ENCODE measurements at places on chromosomes 2 and 18.

- no peak for DNase-seq
Observed at GRCh38 chr2:162282765-162283425, 35.6 kb downstream of the IFIH1 start.

- no peak for DNase-seq
Observed at GRCh38 chr2:128310094-128310716, 8.5 kb downstream of the HS6ST1 start.

DNA sequence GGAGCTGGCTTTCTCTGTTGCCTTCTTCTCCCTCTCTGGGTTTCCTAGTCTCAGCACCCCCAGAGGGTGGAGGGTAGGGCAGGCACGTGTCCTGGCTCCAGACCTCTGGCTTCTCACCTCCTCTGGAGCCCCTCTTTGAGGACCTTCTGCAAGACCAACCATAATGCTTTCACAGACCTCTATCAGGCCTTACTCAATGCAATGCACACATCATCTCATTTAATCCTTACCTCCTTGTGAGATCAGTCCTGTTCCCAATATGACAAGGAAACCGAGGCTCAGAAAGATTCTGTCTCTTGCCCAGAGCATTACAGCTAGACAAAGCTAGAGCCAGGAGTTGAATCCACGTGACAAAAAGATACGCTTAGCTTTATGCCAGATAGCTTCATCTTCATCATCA lies 8.2 kb downstream of the ATOH8 start:
- DNase-seq = no peak

DNA sequence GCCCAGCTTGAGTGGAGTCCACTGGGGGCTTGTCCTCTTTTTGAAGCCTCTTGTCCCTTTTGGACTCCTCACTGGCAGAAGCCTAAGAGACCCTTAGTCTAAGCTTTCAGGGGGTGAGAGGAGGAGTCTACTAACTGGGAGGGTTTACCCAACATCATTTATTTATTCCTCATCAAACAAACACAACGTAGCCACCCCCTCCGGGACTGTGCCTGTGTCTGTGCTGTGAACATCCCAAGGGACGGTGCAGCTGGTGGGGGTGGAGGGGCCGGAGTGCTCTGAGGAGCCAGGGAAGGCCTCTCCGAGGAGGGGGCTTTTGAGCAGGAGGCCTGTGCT lies 42.7 kb upstream of the TAF1B start:
- no peak for DNase-seq

DNA sequence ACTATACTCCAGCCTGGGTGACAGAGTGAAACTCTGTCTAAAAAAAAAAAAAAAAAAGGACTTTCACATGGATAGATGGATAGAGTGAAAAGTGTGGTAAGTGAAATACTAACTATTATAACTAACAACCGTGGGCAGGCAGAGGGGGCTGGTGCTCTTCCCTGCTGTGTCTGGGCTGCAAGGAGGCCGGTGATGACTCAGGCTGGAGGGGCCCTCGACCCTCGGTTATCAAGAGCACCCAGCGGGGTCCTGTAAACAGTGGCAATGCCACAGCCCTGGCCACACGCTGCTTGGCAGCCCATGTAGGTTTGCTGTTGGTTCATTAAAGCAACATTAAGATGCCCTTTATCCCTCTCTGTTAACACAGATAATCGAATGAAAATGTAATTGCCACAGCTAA lies 184.8 kb upstream of the RAB12 start:
- DNase-seq = no peak

- no peak for DNase-seq
Observed at GRCh38 chr2:20205915-20206524, 18.9 kb downstream of the SDC1 start.

All from T-helper 22 cell (primary cell).